ENCODE measurements at places on chromosomes 3 and 15. TPM values are rescaled to one million over a fixed set of nuclear protein-coding genes. Genes with fewer than 3 reads are reported as not detected.

GRCh38 chr15:56036546-56037067 is 43.2 kb upstream of the NEDD4 start:
- no peak for DNase-seq

DNA sequence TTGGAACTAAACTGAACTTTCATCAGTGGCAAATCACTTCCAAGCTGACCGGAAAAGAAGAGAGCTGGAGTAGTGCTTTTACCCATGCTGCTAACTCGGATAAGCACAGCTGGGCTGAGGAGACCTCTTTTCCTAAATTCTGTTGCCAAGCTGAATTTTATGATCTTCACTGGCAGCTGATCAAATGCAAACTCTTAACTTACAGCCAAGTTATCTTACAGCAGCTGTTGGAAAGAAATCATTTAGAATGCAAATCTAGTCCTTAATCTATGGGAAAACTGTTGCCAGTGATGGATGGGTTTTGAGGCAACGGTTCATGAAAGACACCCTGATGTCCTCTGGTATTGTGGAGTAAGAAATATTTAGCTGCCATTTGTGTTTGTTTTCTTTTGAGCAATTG is 216.5 kb downstream of the ZNF385D start:
- no peak for DNase-seq

DNA sequence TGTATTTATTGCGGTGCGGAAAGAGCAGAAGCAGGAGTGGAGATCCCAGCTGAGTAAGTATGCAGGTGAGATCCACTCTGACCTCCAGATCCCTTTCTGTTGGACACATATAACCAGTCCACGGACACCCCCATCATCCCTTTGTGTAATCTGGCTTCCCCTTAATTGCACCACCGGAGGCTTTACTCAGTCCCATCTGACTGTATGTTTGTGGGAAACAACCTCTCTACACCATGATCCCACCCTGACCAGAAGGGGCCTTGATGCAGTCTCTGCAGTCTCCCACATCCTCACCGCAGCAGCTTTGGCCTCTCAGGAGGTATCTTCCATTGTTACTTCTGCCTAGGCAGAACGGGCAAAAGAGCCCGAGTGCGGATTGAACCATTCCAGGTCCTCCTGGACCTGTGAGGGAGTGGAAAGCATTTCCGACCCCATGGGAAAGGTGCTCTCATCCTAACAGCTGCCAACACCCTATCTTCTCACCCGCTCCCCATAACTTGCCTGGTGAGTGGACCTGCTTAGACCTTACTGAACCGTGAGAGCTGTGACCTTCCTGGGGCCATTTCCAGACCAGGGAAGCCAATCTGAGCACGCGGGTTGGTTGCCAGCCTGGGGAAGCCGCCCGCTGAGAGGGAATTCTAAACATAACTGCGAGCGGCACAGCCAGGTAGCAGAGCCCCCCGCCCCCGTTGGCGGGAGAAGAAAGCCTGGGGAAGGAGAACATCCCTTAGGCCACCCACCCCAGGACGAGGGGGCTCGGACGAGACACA is 1.1 kb downstream of the SLCO2A1 start:
- DNase-seq: no peak

DNA sequence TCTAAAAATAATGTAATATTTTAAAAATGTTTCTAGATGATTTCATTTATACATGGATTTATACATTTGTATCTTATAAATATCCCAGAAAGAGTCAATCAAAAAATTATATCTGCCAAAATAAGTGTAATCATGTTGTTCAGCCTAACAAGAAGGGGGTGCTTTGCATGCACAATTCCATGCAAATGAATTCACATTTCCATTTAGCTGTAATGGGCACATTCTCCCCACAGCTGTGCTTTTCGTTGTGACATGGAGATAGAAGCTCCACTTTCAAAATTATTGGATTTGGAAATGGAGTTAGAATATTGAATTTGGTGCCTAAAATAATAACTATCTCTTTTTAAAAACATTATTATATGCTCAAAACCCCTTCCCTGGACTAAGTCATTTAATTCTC is 270.6 kb downstream of the PTPRG start:
- DNase-seq: no peak

DNA sequence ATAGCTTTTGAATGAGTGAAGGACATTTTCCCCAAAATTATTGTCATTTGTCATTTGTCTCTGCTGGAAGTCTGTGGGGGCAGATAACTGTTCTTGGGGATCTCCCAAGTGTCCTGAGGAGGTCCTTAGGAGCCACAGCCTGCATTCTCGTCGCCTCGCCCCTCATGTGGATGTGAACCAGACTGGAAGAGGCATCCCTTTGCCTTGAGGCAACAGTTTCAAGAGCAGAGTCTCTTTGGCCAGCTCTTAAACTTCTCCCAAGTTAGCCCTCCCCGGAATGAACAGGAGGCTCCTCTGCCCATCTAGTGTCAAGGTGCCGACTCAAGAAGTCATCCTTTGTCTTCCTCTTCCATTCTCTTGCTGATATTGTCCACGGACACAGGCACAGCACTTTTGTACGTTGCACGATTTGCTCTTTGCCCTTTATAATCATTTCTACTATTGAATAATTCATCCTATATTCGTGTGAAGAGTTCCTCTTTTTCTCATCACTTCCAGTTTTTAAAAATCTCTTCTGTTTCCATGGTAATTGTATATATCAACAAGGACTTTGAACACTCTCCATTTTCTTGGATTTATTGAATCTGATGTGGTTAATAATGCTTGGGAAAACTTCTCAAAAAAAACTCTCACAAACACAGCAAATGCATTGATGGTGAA is 40.8 kb upstream of the CD47 start:
- DNase-seq: no peak

- no peak for DNase-seq
Measured at GRCh38 chr3:128285967-128286321, 132.7 kb downstream of the EEFSEC start.

GRCh38 chr15:68436680-68437079 is 4.7 kb upstream of the ITGA11 start:
- DNase-seq: no peak

GRCh38 chr3:151377768-151378385 is 6.7 kb downstream of the P2RY12 start:
- no peak for DNase-seq

DNA sequence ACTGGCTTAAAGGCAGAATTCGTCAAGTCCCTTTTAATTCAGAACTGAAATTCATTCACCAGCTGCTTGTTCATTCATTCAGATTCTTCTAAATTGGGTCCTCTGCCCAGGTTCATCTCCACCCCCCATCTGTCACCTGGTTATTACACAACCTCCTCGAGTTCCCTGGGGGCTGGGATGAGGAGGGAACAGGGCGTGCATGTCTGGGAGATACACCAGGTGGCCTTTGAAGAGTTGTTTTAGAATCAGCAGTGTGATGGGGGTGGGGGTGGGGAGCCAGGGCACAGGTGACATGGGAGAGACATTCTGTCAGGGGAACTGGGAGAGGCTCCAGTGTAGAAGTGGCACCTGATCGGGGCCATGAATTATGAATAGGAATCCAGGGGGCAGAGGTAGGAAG is 8.2 kb downstream of the SNX33 start:
- no peak for DNase-seq

GRCh38 chr3:25507811-25508210 is 79.7 kb downstream of the RARB start:
- DNase-seq: no peak

DNA sequence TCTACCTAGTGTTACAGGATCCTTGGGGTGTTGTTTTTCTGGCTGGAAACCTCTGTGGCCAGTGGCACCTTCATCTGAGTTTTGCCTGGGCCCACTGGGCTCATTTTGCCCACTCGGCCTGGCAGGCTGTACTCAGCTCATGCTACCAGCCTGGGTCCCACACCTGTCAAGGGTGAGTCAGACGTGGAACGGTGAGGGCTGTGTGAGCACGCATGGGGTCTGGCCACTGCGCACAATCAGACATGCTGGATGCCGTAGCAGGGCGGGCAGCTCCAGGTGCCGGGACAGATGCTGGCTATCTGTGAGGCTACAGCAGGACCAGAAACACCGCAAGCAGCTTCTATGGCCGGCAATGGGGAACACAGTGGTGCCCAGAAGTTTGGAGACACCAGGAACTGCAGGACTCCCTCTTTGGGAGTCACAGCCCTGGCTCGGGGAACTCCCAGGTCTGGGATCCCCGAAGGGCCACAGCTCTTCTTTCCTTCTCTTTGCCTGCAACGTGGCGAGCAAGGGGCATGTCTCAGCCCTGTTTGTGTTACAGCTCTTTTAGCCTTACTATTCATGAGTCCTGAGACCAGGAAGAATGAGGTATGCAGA is 35.9 kb upstream of the DNAJC13 start:
- DNase-seq: no peak

DNA sequence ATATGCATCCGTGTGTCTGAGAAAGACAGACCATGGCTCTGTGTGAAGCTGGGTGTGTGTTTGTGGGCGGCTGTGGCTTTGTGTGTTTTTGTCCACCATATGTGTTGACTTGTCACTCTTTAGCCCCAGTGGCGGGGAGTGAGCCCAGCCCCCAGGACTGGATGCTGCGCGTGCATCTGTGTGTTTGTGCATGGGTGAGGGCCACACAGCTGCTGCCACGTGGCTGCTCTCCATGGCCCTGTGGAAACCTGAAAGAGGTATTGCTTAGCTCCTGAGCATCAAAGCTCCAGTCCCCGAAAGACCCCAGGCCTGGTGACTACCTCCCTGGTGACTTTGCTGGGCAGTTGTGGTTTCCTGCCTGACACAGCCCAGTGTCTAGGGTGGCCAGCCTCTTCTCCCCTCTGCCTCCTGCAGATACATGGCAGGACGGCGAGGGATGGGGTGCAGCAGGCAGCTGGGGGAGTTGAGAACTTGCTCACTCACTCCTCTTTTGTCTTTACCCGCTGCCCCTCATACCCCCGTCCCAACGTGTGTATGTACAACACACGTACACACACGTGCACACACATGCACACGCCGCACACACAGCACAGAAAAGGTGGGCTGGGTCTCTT is 6.5 kb downstream of the EPHB3 start:
- DNase-seq: no peak

- no peak for DNase-seq
Measured at GRCh38 chr3:183826448-183827250, 1.3 kb upstream of the MAP6D1 start.

DNA sequence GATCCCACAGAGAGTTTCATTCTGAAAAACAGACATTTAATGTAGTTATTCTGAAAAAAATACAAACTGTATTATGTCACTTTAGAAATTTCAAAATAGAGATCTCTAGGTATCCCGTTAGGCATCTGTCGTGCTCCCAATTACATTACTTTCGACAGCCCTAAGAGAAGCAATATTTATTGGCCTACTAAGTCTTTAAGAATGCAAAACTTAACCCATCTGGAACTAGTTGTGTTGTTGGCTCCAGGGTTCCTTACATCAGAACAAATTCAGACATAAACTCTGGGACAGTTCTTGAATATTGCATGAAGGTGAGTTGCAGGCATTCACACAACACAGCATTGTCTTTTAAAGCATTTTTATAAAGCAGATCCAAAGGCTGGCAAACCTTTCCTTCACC is 498.4 kb downstream of the FHIT start:
- DNase-seq: no peak

GRCh38 chr3:160141485-160142185 is 83.6 kb upstream of the C3orf80 start:
- no peak for DNase-seq

- no peak for DNase-seq
Measured at GRCh38 chr3:175428466-175428865, 569.3 kb downstream of the NAALADL2 start.

- DNase-seq: no peak
Measured at GRCh38 chr3:11146773-11147660, 7.3 kb upstream of the HRH1 start.

- DNase-seq: no peak
Measured at GRCh38 chr3:37891227-37891626, 29.5 kb downstream of the CTDSPL start.

DNA sequence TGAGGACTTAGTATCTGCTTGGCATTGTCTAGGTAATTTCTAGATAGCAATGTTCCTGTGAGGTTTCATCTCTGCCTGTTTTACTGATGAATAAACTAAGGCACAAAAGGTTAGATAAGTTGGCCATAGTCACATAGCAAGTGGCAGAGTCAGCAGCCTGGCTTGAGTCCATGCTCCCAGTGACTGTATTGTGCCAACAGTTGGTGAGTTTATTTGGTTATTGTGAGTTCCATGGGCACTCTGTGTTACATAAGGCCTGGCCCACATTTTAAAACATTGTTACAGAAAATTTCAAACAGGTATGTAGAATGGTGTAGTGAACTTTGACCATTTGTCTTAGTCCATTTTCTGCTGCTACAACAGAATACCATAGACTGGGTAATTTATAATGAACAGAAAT is 15.2 kb downstream of the MCM2 start:
- no peak for DNase-seq

- DNase-seq: no peak
Measured at GRCh38 chr3:113626503-113627371, 69.7 kb downstream of the USF3 start.

GRCh38 chr15:89227425-89227824 is 6.0 kb upstream of the RLBP1 start:
- no peak for DNase-seq

DNA sequence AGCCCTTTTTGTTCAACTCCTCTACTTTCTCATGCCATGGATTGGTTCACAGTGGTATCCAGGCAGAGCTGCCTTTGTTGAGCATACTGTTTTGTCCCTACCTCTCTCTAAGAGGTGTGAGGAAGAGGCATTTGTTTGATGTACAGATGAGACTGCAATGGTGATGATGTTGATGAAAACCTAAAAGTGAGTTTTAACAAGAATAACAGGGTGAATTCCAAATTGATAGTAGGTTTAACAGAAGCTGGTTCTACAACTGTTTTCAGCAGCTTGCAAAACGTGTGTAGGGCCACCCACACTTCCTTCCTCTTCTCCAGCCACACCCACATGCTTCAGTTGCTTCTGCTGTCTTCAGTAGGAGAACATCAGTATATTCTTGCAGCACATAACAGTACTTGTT is 10.2 kb downstream of the SNRK start:
- peak; percentile 55 for DNase-seq

- no peak for DNase-seq
Measured at GRCh38 chr3:128748557-128748956, 22.6 kb downstream of the RAB7A start.

DNA sequence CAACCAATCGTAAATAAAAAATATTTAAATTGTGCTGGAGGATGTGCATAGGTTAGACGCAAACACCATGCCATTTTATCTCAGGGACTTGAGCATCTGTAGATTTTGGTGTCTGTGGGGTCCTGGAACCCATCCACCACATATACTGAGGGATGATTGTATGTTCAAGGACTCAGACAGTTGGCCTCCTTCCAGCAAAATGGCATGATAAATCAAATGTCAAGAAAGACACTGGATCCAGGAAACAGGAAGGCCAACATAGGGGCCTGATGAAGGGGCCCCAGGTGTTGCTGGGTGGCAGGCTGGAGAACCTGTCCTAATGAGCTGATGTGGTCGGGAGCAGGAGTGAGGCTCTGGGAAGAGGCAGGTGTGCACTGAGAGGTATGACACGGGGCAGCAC is 289.5 kb downstream of the GABRG3 start:
- DNase-seq: no peak

- no peak for DNase-seq
Measured at GRCh38 chr3:128436214-128436613, 30.5 kb downstream of the DNAJB8 start.

Gene LYZL4
- total RNA-seq: not detected

Gene ABI3BP
- not detected for total RNA-seq

Gene ADAMTS17
- total RNA-seq: 2.4 TPM

Gene NEK10
- total RNA-seq: 0.36 TPM

Gene MINAR1
- 0.62 TPM for total RNA-seq

Gene LRRC2
- 0.19 TPM for total RNA-seq

Gene SCN5A
- 0.05 TPM for total RNA-seq

Gene RASL12
- not detected for total RNA-seq

Gene AGBL1
- 0.14 TPM for total RNA-seq

Gene HGD
- total RNA-seq: 1.8 TPM

Gene MYZAP
- total RNA-seq: 0.24 TPM

Gene RHCG
- not detected for total RNA-seq

Measured in activated T-cell treated with anti-CD3 and anti-CD28 coated beads, Interleukin-2, amount 50 U/mL, for 72 hours (primary cell).